ENCODE measurements at places on chromosomes 1 and 21. TPM values are rescaled to one million over a fixed set of nuclear protein-coding genes. Genes with fewer than 3 reads are reported as not detected.

GRCh38 chr21:37204580-37204979 lies 62.6 kb downstream of the VPS26C start:
- DNase-seq = no peak

MROH7 gene
- not detected for total RNA-seq

DNA sequence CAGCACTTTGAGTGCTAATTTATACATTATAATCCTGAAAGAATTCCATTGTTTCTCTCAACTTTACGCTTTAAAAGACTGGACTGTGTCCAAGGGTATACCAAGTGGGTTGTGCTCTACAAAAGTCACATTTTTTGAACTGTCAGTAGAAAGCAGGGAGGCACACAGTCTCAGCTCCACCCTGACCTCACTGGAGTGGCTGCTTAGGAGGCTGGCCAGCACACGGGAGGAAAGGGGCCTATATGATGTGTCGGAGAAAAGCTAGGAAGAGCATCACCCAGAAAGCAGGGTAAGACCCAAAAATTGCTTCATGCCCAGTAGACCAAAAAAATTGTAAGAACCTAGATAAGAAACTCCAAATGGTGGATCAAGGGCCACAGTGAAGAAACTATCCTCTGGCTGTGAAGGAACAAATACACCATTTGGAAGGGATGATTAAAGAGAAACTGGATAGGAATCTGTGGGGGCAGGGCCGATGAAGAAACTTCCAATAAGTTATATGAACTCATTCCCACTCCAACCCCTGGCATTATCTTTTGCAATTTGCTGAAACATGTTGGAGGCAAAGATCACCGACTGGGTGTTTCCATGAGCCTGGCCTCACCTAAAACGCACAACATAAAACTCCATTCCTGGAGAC lies 1.9 kb downstream of the S100A10 start:
- no peak for DNase-seq

RNASEL gene
- total RNA-seq = 3.2 TPM

DNA sequence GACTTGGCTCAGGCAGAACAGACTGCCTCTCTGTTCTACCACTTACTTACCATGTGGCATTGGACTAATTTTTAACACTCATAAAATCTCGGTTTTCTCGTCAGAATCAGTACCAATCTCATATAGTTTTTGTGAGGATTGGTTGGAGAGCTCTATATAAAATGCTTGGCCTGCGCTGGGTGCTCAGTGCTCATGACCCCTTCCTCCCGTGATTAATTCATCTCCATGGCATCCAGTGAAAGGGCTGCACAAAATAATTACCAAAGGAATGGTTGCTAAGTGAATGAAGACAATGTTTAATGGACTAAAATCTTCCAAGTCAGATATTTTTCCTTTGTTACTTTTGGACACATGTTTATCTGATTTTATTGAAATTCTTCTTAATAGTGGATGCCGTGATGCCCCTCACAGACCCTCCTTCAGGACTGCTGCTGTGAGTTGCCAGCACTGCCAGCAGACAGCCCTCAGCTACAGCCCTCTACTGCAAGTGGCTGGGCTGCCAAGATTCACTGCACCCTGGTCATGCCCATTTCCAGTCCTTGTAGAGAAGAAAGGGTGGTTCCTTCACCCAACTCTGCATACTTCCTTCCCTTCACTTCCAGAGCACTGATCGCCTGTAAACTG lies 436.5 kb downstream of the LMO4 start:
- no peak for DNase-seq

PRR9 gene
- total RNA-seq = 1.2 TPM

CTXND2 gene
- total RNA-seq = not detected

AKR7A3 gene
- total RNA-seq = 0.18 TPM

- DNase-seq = no peak
Measured at GRCh38 chr1:12272770-12273169, 42.9 kb downstream of the VPS13D start.

NPL gene
- 3.2 TPM for total RNA-seq

DNA sequence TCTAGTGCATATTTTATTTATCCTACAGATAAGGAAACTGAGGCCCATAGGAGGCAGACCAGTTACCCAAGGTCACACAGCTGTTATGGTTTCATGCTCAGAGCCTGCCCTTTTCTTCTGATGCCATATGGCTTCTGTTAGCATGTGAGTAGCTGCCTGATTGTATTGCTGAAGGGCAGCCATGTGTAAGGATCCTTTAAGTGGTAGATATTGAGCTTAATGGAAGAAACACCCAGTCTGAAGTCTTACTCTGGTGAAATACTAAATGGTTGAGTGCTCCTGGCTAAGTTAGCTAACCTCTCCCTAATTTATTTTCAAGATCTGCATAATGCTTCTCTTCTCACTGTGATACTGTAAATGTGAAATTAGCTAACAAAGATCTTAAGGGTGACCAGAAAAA lies 30.9 kb downstream of the ADAMTS5 start:
- DNase-seq = no peak

DNA sequence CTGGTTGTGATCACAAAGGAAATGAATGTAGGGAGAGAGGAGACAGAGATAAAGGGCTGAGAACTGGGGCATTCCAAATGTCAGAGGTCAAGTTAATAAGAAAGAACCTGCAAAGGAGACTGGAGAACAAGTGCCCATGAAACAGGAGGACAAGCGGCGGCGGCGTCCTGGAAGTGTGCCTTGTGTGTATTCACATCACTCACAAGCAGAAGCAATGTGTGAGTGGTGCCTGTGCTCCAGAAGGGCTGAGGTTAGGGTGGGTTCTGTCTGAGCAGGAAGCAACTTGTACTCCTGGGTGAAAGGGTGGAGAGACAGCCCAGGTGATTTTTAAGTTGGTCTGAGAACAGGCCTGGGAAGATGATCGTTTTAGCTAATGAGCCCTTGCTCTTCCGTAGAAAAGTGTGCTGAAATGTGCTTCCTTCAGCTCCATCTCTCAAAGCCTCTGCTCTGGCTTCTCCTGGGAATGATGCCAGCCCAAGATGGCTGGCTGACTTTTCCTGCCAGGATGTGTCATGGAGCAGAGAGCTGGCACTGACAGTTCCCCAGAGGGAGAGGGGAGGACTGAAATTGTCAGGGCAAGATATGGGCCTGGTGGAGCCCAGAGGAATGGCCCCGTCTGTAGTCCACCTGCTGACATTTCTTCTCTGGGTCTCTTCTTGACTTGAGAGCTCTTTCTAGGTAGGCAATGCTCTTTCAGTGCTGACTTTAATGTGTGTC lies 25.1 kb upstream of the PLEKHA6 start:
- DNase-seq = no peak

DNA sequence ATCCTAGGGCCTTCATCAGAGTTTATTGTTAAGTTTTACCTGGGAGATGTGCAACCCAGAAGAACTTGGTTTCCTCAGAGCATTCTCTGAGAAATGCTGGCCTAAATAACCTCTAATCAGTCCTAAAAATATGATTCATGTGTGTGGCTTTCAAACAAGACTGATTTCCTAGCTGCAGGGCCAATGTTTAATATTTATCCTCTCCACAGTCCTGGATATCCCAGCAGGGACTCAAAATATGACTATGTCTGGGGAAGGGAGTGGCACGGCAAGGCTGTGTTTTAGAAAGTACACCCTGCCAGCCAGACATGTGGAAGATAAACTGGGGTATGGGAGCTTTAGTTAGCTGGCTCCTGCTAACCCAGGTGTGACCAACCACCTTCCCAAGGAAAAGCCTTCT lies 26.3 kb downstream of the PLPP3 start:
- DNase-seq = peak; percentile 6

SPRR1B gene
- 36.3 TPM for total RNA-seq

FAAH gene
- total RNA-seq = 9.8 TPM

GRCh38 chr1:41980827-41981653 lies 62.3 kb upstream of the HIVEP3 start:
- DNase-seq = no peak

DNA sequence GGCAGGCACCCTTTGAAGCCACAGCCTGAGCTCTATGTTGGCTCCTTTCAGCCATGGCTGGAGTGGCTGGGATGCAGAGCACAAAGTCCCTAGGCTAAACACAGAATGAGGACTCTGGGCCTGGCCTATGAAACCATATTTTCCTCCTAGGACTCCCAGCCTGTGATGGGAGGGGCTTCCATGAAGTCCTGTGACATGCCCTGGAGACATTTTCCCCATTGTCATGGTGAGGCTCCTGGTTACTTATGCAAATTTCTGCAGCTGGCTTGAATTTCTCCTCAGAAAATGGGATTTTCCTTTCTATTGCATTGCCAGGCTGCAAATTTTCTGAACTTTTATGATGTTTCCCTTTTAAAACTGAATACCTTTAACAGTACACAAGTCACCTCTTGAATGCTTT lies 61.3 kb downstream of the VCAM1 start:
- no peak for DNase-seq
